ENCODE measurements at places on chromosomes 16 and 17. TPM values are rescaled to one million over a fixed set of nuclear protein-coding genes. Genes with fewer than 3 reads are reported as not detected.

The HOXB6 gene
- 0.12 TPM for total RNA-seq

The GPR139 gene
- total RNA-seq: not detected

The SYT17 gene
- total RNA-seq: 0.12 TPM

The CNTNAP1 gene
- total RNA-seq: 26.6 TPM

The MYL11 gene
- not detected for total RNA-seq

The PRM3 gene
- total RNA-seq: not detected

The SCN4A gene
- not detected for total RNA-seq

The ACSM2A gene
- total RNA-seq: not detected

The TMEM204 gene
- 19.0 TPM for total RNA-seq

The RBL2 gene
- 26.2 TPM for total RNA-seq

The AHSP gene
- total RNA-seq: not detected

The KCNJ12 gene
- total RNA-seq: under 0.01 TPM

The OR3A3 gene
- total RNA-seq: not detected

The TPSAB1 gene
- not detected for total RNA-seq

The SRCIN1 gene
- under 0.01 TPM for total RNA-seq

The PRCD gene
- total RNA-seq: 0.60 TPM

The CNTNAP4 gene
- total RNA-seq: not detected

The PABPN1L gene
- not detected for total RNA-seq

The GLIS2 gene
- 3.4 TPM for total RNA-seq

The EFTUD2 gene
- 140 TPM for total RNA-seq

The TLCD1 gene
- 4.4 TPM for total RNA-seq

The USP43 gene
- total RNA-seq: under 0.01 TPM

The PRR29 gene
- 0.15 TPM for total RNA-seq

The PGP gene
- total RNA-seq: 9.5 TPM

The IL17C gene
- total RNA-seq: not detected
